ENCODE measurements at places on chromosomes 4 and X. TPM values are rescaled to one million over a fixed set of nuclear protein-coding genes. Genes with fewer than 3 reads are reported as not detected.

DNA sequence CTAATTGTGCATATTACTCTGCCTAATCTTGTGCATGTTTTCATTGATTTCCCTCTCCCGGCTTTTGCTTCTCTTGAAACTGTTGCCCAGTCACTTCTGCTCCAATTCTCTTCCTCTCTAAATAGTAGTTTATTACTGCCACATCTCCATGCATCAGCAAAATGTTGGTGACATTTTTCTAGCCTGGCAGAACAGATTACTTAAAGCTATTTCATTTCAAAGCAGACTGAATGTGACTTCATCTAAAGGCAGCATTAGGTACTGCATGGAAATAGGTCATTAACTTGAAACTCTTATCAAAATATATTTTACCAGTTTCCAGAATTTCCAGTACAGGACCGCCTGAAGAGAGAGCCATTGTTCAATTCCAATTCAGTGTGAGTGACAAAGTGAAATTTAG, 52.4 kb downstream of the HPGDS start:
- H3K4me3 ChIP-seq = no peak overlapping the region
- no peak for DNase-seq
- H3K36me3 ChIP-seq = peaks cover 31% of the 10 kb centered on the region
- no peaks in the 10 kb centered on the region for H3K4me1 ChIP-seq
- H3K27ac ChIP-seq = no peak overlapping the region

- H3K36me3 ChIP-seq = no peaks in the 10 kb centered on the region
- DNase-seq = no peak
- no peaks in the 10 kb centered on the region for H3K4me1 ChIP-seq
- H3K27ac ChIP-seq = no peak overlapping the region
- H3K4me3 ChIP-seq = no peak overlapping the region
Measured at GRCh38 chrX:71215338-71215912, 7.6 kb upstream of the GJB1 start.

GRCh38 chr4:61461956-61462355, 261.8 kb downstream of the ADGRL3 start:
- DNase-seq = no peak
- H3K4me3 ChIP-seq = no peak overlapping the region
- H3K27me3 ChIP-seq = no peaks in the 10 kb centered on the region
- H3K4me1 ChIP-seq = no peaks in the 10 kb centered on the region
- no peaks in the 10 kb centered on the region for H3K36me3 ChIP-seq

GRCh38 chrX:91414713-91415112, 19.9 kb upstream of the PABPC5 start:
- no peak overlapping the region for H3K4me3 ChIP-seq
- no peaks in the 10 kb centered on the region for H3K4me1 ChIP-seq
- no peaks in the 10 kb centered on the region for H3K36me3 ChIP-seq
- DNase-seq = no peak

DNA sequence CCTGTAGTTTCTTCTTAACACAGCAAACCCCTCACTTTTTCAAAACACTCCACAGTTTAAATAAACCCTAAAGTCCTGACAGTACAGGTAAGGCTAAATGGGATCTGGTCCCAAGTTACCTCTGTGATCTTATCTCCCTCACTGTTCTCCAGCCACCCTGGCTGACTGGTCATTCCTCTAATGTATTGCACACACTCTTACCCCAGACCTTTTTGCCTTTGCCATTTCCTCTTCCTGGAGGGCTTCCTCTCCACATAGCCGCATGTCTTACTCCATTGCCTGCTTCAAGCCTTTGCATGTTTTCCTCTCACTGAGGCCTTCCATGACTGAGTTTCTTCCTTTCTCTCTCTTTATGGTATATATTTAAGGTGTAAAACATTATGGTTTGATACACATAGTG, 19.5 kb upstream of the ANXA3 start:
- H3K4me3 ChIP-seq = no peak overlapping the region
- no peaks in the 10 kb centered on the region for H3K36me3 ChIP-seq
- peaks cover 11% of the 10 kb centered on the region for H3K27me3 ChIP-seq

DNA sequence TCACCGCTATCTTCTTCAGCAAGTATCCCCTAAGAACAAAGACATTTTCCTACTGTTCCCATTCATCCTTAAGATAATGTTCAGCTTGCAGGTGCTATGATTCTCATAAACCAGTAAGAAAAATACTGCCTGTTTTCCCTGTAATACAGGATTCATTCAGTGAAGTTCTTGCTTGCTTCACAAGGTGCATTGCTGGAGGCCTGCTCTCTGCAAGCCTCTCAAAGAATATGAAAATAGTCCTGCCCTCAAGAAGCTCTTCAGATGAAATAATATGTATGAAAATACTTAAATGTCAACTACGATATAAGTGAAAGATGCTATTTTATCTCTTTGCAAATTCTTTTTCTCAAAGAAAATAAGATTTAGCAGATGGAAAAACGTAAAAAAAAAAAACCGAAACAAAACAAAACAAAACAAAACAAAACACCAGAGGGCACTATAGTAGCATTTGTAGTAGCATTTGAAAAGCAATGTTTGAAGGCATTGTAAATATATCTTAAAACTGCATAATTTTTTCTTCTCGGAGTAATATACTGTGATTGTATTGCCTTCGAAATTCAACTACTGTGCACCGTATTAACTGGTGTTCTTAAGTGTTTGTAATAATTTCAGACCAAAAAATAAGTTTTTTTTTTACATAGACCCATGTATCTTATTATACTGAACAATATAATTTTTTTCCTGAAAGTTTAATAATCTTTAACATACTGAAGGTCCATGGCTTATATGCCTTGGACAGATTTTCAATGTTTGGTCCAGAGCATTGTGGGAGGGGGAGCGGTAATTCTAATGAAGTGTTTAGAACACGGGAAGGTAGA, 26.0 kb downstream of the ADH4 start:
- H3K27ac ChIP-seq = no peak overlapping the region
- H3K36me3 ChIP-seq = no peaks in the 10 kb centered on the region
- no peaks in the 10 kb centered on the region for H3K4me1 ChIP-seq
- H3K27me3 ChIP-seq = peaks cover 2% of the 10 kb centered on the region

DNA sequence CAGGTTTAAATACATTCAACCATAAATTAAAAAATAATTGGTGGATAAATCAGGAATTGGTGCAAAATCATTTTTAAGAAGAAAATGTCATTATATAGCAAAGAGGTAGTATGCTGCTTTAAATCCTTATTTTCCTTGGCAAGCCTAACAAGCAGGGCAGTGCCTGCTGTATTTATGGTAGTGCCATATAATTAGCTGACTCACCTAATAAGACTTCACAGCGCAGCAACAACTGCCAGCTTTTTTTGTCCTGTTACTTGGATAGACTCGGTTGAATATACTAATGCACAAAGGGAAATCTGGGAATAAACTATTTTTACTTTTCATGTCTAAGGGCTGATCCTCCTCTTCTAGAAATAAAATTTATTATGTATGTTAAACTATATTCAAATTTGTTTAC, 99.1 kb downstream of the SNCA start:
- no peaks in the 10 kb centered on the region for H3K27me3 ChIP-seq
- no peaks in the 10 kb centered on the region for H3K4me1 ChIP-seq
- H3K27ac ChIP-seq = no peak overlapping the region
- DNase-seq = no peak
- no peaks in the 10 kb centered on the region for H3K36me3 ChIP-seq

DNA sequence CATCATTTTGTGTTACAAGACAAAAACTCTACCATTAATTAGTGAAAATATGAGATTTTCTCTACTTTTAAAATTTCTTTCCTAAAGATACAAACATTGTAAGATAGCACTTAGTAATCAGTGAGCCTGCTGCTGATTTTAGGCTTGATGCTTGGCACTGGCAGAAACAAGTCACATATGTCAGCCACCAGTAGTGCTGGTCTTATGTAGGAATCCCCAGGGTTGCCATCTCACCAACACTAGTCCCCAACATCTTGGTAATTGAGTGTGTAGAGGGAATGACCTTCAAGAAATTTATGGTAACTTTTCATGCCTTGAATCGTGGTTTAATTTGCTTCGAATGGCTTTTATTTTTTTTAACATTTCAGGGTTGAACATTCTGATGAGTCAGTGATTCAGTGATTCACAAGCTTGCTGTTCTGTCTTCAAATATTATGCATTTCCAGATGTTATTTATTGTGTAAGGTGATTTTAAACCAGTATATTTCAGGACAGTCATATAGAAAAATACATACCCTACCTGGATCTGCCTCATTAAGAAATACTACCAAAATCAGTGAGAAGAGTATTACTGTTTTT, 11.9 kb downstream of the EXOC1 start:
- H3K36me3 ChIP-seq = peaks cover 44% of the 10 kb centered on the region
- H3K27me3 ChIP-seq = no peaks in the 10 kb centered on the region
- DNase-seq = no peak
- no peak overlapping the region for H3K4me3 ChIP-seq

DNA sequence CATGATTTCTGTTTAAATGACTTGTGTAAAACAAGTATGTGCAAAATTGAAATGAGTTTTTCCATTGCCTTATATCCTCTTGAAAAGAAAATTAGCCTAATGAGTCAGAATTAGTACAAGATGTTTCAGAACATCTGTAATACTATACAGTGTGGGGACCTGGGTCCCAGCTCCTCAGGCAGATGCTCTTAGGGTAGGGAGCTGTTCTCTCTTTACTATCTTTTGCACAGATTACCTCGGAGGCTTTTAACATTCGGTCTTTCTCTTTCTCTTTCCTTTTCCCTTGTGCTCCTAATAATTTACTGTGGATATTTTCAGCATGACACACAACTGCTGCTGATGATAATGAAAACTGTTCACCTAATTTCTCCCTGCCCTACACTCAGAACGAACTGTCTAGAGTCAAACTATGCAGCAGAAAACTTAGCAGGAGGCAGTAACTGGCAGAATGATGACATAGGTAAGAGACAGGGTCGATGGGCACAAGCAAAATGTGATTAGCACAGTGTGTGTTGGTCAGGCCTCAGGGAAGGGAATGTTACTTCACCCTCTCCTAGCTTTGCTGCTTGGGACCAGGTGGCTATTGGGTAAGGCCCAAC, 455.3 kb downstream of the PDHA2 start:
- DNase-seq = no peak
- no peaks in the 10 kb centered on the region for H3K27me3 ChIP-seq
- H3K4me3 ChIP-seq = no peak overlapping the region
- no peak overlapping the region for H3K27ac ChIP-seq
- no peaks in the 10 kb centered on the region for H3K36me3 ChIP-seq
- H3K4me1 ChIP-seq = no peaks in the 10 kb centered on the region

Gene ASB12
- 0.38 TPM for total RNA-seq

Gene REPS2
- 0.10 TPM for total RNA-seq

Gene HHIP
- total RNA-seq = not detected

Gene MPC1L
- not detected for total RNA-seq

Measured in activated CD4-positive, alpha-beta memory T cell treated with anti-CD3 and anti-CD28 coated beads, Interleukin-2, amount 10 ng/mL, durations not matched to agents 7 days and 5 days (primary cell).